Tibial nerve (tissue), 4 donors: ENCODE measurements at places on chromosomes 7 and 10. TPM values are rescaled to one million over a fixed set of nuclear protein-coding genes. Genes with fewer than 3 reads are reported as not detected.

- no peak for DNase-seq
Measured at GRCh38 chr7:120717166-120717565, 140.8 kb downstream of the TSPAN12 start.

DNA sequence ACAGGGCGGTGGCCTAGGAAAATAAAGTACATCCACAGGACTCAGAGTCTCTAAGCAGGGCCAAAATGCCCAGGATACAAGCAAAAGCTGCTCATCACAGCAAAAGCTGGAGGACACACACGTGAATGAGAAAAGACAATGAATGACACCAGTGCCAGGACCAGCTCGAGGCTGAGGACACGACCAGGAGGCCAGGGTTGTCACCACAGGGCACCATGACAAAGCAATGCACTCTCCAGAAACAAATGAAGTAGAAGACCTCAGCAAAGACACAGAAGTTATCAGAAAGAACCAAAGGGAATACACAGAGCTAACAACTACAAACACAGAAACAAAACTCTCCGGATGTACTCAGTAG lies 92.1 kb downstream of the FOXL3 start:
- DNase-seq, result no peak

- DNase-seq, result no peak
Measured at GRCh38 chr10:125567529-125567928, 115.4 kb downstream of the TEX36 start.

- DNase-seq, result no peak
Measured at GRCh38 chr10:46264737-46265368, 21.9 kb upstream of the ANTXRL start.

DNA sequence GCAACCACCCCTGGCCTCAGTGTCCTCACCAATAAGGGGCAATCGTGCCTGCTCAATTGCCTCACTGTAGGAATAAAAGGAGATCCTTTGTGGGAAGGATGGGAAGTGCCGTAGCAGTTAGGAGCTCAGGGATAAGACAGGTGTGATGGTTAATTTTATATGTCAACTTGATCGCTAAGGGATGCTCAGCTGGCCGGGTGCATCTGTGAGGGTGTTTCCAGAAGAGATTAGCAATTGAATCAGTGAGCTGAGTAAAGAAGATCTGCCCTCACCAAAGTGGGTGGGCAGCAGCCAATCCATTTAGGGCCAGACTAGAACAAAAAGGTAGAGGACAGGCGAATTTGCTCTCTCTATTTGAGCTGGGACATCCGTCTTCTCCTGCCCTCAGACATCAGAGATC lies 46.3 kb downstream of the BUB3 start:
- no peak for DNase-seq

PDIA4 gene
- 124 TPM for total RNA-seq

GRCh38 chr7:33494474-33494873 lies 365.1 kb downstream of the BBS9 start:
- DNase-seq, result no peak

GRCh38 chr10:13827076-13827797 lies 240.5 kb downstream of the PRPF18 start:
- DNase-seq, result no peak

DNA sequence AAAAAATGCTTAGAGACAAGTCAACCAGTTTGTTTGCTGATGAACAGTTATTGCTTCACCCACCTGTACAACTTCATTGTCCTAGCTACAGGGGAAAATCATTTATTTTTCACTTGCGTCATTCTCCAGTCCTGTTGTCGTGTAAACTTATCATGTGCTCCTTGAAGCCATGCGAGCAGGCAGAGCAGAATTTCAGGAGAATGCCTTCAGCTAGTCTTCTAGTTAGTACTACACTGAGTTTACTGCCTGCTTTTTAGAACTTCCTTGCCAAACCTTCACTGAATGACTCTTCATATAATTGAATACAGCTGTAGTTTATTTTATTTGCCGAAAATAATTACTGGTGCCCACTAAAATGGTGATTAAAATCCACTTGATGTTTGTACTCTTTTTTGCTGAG lies 15.6 kb downstream of the RPA3 start:
- DNase-seq, result no peak

AHR gene
- 370 TPM for total RNA-seq

GRCh38 chr10:71581376-71581775 lies 138.2 kb downstream of the C10orf105 start:
- DNase-seq, result no peak

- no peak for DNase-seq
Measured at GRCh38 chr10:66799474-66799873, 126.4 kb upstream of the LRRTM3 start.

GRCh38 chr10:58651040-58651439 lies 138.4 kb downstream of the BICC1 start:
- peak; percentile 41 for DNase-seq

EIF3B gene
- 232 TPM for total RNA-seq

GRCh38 chr7:514651-515598 lies 4.7 kb downstream of the PDGFA start:
- no peak for DNase-seq

CALHM1 gene
- not detected for total RNA-seq

ASIC3 gene
- 1.7 TPM for total RNA-seq

GRCh38 chr7:41333511-41333910 lies 369.4 kb downstream of the INHBA start:
- DNase-seq, result no peak

DNA sequence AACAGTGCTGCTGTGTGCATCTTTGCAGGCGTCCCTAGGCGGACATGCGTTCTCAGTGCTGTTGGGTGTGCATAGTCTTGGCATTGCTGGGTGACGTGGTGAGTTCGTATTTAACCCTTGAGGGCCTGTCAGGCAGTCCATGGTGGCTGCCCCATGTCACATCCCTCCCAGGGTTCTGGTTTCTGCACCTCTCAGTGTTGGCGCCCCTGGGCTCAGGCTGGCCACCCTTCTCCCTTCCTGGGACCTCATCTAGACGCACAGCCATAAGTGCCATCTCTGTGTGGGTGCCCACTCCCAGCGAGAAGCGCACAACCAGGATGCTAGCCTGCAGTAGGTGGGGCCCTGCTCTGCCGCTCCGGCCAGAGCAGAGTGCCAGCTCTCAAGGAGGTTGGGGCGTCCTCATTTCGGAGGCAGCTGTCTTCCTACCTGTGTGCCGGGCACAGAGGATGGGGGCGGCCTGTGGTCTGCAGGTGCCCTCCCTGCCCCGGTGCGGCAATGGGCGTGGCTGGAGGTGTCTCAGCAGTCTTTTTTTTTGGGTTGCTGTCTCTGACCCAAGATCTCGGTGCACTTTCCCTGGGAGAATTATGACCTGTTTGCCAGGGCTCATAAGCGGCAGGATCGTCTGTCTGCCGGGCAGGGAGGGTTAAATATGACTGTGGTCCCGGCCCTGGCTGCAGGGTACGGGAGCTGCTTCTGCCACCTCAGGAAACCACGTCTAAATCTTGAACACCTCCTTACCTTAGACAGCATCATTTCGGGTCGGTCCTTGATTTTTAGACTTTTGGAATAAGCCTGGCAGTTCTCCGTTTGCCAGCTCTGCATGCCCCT lies 6.5 kb downstream of the INPP5A start:
- DNase-seq, result no peak

- DNase-seq, result no peak
Measured at GRCh38 chr7:103640031-103640779, 194.2 kb upstream of the SLC26A5 start.

SPDYE2B gene
- total RNA-seq, result not detected

DNA sequence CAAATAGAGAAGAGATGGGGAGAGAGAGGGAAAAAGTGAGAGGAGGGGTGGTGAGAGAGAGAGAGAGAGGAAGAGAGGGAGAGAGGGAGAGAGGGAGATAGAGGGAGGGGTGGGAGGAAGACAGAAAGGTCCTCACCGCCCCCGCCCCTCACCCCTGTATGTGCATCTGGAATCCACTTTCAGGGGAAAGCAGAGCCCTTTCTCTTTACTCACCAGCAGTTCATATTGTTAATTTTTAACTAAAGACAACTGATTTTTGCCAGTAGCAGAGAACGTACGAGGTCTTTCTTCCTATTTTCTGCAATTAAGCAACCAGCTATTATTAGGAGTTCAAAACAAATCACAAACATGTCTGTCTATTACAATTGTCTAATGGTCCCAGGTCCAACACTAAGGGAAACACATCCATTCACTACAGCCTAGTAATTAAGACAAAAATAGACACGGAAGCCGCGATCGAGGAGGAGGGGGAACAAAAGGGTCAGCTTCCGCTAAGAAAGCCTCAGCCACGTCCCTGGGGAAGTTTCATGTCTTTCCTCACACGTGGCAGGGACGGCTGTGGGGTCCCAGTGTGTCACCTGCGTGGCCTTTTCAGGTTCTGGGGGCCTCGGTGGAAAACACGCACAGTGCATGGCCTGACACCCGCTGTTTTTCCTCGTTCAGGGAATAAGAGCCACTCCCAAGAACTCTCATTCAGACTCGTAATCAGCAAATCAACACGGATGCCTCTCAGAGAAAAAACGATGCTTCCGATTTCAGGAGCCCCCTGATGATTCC lies 572.0 kb downstream of the PTPRN2 start:
- DNase-seq, result no peak

- no peak for DNase-seq
Measured at GRCh38 chr7:156089222-156089621, 277.0 kb upstream of the SHH start.

HOXA13 gene
- 0.78 TPM for total RNA-seq

- no peak for DNase-seq
Measured at GRCh38 chr7:74338366-74339108, 49.3 kb downstream of the CLIP2 start.

DNA sequence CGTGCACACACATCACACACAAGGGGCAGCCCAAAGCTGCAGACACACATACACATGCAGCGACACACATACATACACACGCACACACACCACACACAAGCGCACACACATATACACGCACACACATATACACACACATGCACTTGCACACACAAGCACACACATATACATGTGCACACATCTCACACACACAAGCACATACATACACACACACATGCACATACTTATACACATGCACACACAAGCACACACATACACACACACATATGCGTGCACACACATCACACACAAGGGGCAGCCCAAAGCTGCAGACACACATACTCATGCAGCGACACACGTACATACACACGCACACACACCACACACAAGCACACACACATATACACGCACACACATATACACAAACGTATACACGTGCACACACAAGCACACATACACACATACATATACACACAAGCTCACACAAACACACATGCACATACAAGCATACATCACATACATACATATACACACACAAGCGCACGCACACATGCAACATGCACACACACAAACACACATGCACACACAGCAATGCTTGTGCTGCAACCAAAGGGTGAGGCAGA lies 178.8 kb upstream of the PFKP start:
- DNase-seq, result no peak

DNA sequence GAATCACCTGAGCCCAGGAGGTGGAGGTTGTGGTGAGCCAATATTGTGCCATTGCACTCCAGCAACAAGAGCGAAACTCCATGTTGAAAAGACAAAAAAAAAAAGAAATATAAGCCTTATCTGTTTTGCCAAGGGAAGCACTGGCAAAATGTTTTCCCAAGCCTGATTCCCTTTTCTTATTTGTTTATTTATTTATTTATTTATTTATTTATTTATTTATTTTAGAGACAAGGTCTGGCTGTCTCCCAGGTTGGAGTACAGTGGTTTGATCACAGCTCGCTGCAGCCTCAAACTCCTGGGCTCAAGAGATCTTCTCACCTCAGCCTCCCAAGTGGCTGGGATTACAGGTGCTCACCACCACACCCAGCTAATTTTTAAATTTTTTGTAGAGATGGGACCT lies 44.2 kb downstream of the SVOPL start:
- no peak for DNase-seq

DNA sequence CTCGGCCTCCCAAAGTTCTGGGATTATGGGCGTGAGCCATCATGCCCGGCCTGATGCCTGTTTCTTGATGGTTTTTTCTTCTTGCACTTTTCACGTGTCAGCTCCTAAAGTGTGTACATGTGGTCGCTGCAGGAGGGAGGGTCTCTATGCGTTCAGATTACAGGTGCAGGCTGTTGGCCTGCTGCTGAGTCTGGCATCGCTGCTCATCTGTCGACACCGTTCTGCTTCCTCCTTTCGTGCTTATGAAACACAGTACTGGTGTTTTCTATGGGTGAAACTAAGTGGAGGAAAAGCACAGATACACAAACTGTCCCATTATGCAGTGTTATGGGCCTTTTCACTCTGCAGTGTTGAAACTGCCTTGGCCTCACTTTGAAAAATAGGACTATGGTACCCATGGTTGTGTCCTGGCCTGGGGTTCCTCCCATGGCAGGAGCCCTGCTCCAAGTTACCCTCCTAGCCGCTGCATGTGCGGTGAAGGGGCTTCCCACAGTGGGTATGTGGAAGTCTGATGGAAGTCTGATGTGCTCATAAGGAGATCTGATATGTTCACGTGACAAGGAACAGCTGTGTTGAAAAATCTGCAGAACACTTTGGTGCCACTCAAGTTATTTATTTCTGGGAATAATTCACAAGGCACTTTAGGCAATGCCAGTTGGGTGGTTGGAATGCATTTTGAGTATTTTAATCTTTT lies 23.5 kb downstream of the OGDH start:
- no peak for DNase-seq

DNA sequence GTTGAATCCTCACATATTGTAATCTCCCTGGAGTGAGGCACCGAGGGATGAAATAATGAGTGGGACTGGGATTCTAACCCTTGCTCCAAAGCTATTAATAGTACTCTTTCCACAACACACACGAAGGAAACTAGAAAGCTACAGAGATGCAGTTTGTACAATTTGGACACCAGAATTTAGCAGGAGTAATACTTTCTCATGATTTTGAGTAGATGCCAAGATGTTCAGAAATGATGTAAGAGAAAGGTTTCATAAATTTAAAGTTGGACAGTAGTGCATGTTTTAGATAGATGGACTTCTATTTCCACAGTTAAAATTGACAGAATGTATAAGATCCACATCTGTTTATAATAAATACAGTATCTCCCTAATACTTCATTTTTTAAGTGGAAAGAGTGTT lies 46.5 kb downstream of the PRR15 start:
- no peak for DNase-seq

DNA sequence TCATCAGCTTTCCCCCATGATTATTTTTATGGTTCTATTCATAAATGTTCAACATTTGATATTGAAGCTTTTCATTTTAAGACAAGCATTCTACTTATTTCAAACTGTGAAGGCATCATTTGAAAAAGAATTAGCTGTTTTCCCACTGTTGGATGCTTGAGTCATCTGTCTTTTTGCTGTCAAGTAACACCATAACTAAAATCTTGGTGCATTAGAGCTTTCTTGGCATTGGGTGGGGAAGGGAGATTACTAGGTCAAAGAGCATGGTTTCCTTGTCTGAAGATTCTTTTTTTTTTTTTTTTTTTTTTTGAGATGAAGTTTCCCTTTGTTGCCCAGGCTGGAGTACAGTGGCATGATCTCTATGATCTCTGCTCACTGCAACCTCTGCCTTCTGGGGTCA lies 68.5 kb downstream of the CTBP2 start:
- DNase-seq, result no peak
